ENCODE measurements at places on chromosomes 3 and 15.
A peak's percentile ranks its signal among the peaks of the same experiment; 100 is the strongest.

DNA sequence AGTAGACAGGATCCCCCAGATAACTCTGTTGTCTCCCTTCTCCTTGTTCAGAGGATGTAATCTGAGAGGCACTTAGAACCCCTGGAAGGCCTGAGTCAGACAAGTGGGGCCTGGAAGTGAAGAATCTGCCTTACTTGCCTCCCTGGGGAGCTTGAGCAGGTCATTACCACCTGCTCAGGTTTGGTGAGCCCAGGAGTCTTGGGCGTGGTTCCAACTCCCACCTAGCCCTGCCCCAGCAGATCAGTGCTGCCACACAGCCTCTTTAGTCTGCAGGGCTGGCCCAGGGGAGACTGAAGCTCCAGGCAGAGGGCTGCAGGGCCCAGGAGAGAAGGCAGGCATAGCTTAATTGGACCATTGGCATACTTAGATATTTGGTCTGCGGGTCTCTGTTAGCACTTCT is 230.0 kb downstream of the ERC2 start:
- DNase-seq, result no peak

DNA sequence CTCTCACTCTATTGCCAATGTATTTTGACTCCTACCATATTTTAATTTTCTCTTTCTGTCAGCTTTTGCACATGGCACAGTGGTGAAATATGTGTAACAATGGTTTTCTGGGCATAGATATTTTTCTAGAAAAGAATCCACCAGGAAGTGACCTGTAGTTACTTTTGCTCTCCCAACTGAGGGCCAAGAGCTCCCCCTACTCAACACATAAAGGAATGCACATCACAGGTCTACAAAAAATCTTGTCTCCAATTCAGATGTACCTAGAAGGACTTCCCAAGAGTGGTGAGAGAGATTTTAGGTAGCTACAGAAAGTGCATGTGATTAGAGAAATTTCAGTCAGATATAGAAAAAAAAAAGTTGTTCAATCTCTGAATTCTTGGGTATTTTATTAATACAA is 15.6 kb downstream of the CPA3 start:
- DNase-seq, result no peak

DNA sequence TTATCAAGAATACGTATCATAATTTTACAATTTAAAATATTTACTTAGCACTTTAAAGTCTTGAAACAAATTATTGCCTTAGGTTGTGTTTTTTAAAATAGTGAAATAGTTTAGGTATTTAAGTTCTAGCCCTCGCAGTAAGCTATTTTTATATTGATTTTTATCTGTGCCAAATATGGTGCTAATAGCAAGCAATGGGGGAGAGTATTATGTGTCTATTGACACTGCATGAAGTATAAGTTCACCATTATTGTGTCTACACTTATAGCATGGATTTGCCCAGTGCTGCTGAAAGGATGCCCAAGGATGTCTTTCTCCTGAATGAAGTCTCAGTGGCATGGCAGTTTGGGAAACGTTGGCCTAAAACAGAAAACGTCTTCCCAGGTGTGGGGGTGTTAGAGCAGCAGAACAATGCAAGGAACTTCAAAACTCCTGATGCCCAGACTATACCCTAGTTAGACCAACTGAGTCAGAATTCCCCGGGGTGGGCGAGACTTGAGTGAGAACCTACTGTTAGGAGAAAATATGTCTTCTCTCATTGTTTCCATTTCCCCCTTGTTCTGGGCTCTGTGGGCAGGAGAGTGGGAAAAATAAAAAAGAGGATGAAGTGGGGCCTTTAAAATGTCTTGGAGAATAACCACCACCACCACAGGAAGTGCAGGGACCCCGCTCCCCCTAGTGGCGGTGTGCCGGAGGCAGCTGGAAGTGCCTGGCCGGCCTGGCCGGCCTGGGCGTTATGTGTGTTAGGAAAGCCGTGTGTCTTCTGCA is 104.2 kb upstream of the SLC7A14 start:
- peak; percentile 59 for DNase-seq

DNA sequence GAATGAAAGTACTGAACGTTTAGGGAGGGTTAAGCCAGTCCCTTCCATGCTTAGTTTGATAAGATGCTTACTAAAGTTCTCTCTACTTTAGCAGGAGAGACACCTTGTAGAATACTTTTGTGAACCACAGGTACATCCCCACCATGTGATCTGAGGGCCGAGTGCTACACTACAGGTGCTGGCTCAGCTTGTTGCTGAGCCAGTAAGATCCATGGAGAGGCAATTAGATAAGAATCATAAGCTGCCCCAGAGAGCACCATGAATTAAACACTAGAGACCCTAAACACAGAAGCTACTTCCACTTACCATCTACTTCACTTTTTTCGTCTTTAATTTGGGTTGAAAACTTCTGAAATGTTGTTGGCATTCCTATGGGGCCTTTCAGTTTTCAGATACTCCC is 70.5 kb upstream of the GOLGA8B start:
- DNase-seq, result no peak

- no peak for DNase-seq
Observed at GRCh38 chr15:28895146-28895545, 9.4 kb downstream of the APBA2 start.

GRCh38 chr15:63191895-63192618 is 2.7 kb downstream of the RAB8B start:
- no peak for DNase-seq

DNA sequence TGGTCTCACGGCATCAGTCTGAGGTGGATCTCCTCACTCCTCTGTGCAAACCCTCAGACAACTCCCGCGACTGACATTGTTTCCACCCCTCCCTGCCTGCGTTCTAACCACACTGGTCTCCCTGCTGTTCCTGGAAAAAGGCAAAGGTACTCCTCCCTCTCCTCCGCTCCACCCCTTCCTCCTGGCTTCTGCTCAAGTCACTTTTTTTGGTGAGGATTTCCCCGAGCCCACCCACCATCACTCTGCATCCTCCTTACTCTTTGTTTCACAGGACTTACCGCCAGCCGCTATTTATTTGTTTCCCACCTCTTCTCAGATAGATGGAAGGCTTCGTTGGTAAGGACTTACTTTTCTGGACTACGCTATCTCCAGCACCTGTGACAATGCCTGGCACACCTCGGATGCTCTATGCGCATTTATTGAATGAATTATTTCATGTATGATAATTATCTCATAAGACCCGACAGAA is 25.6 kb downstream of the PRR23E start:
- DNase-seq, result no peak
